Fibroblast of skin of abdomen (primary cell): ENCODE measurements at places on chromosomes 7 and 10.

GRCh38 chr7:46515844-46516590 lies 594.9 kb upstream of the IGFBP3 start:
- no peak for DNase-seq

- DNase-seq, result no peak
Observed at GRCh38 chr7:155874411-155874810, 62.1 kb upstream of the SHH start.

GRCh38 chr10:19577381-19577780 lies 238.9 kb upstream of the PLXDC2 start:
- DNase-seq, result no peak

- peak; percentile 79 for DNase-seq
Observed at GRCh38 chr10:113945075-113945686, 90.7 kb downstream of the NHLRC2 start.

DNA sequence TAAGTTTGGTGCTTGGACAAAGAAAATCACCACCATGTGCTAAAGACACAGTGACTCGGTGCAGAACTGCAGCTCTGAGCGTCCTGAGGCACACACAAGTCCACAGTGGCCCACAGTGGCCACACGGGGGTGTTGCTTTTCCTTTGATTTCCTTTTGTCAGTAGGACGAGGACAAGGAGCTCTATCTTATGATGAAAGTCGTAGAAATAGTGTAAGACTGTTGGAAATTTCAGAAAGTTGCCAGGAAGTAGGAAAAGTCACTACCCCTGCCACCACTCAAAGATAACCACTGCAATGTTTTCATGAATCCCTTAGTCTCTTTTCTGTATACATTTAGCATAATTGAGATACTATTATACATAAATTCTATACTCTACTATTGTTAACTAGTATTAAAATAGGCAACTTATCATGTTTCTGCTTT lies 146.0 kb downstream of the TNS3 start:
- DNase-seq, result peak; percentile 87

DNA sequence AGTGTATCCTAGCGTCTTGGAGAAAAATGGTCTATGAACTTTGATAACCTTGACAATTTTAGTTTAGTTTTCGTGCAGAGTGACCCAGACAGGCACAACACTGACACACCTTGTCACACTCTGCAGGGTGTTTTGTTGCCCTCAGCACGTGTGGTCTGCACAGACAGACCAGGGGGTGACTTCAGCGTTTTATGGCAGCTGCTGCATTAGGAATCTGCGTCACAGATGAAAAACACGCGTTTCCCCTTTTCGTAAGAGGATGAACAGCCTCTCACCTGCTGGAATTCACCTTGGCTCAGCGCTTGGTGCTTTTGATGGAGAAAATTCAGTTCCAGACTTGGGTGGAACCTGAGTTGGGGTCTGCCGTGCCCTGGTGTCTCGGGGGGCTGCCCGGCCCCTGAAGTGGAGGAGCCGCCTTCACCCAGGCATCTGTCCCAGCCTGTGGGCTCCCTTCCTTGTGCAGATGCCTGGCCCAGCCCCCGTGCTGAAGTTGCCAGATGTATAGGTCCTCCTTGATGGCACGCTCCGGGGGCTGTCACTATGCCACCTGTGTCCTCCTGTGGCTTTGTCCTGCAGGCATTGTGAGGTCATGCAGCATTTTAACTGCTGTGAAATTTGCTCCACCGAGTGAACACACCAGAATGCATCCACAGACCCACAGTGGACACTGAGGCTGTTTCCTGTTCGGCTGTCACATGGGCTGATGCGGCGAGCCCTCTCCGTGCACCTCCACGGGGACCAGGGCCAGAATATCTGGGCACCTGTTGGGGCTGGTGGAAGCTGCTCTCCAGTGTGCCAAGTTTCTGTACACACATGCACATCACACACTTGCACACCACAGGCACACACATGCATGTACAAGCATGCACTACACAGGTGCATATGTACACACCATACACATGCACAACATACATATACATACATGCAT lies 18.3 kb downstream of the INPP5A start:
- DNase-seq, result no peak

GRCh38 chr7:124667312-124668153 lies 98.1 kb downstream of the GPR37 start:
- DNase-seq, result no peak

GRCh38 chr10:71264345-71265200 lies 52.2 kb downstream of the UNC5B start:
- peak; percentile 40 for DNase-seq

DNA sequence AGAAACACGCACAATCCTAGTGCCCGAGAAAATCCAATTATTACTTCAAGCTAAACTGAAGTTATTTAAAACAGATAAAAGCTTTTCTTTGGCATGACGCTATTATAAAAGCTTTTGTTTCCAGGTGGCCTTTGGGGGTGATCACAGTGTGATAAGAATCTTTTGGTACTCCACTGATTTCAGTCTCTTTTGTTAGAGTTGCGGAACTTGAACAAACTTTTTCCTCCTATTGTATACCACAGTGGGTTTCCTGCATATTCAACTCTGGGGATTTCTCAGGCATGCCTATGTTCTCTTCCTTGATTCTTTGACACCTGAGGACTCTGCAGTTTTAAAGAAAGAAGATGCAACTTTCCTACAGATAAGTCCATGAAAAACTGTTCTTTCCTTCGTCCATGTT lies 99.7 kb upstream of the PITRM1 start:
- no peak for DNase-seq

DNA sequence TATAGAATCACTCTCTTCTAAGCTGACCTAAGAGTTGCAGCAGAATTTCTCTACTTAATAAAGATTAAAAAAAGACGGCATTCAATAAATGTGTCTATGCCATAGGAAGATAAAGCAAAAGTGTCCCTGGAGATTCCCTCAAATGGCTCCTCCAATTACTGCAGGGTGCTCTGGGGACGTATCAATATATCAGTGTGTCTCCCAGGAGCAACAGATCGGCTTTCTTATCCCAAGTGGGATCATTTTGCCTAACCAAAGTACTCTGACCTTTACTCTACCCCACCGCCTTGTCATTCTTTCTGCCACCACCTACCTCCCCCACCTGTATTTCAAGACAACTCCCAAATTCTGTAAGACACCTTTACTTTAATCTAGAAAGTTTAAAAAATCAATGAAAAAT lies 202.0 kb upstream of the SEMA3C start:
- no peak for DNase-seq

- no peak for DNase-seq
Observed at GRCh38 chr10:543131-543530, 146.3 kb downstream of the DIP2C start.

GRCh38 chr7:69859342-69859741 lies 261.1 kb downstream of the AUTS2 start:
- no peak for DNase-seq

DNA sequence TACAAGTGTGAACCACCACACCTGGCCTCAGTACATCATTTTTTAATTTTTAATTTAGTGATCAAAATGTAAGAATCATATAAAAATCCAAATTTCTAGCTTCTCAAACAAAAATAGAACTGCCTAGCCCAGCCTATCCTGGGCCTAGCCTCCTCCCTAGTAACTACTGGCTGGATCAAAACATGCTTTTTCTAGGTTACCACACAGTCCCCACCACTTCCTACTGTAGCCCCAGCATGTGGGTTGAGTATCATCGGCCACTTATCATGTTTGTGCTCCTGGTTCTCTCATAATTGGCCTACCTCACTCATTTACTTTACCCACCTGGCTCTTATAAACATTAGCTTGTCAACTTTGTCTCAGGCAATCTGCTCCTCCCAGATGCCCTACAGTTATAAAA lies 52.9 kb downstream of the DNAJC12 start:
- no peak for DNase-seq

GRCh38 chr10:102491136-102491535 lies 11.4 kb downstream of the ACTR1A start:
- DNase-seq, result no peak

DNA sequence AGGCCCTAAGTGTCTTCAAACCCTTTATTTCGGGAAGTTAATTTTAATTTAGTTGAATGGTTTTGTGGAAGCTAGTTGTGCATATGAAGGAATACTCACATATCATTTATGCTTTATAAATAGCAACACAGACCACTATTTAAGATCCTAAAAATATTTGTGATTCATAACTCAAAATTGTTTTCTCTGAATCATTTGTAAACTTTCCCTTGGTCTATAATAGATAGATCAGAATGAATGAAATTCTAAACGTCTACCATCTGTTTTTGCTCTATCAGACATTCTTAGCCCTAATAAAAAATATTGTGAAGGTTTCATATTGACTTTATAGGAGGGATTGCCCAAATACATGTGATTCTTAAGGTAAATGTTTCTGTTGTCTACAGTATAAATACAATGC lies 43.5 kb downstream of the LOXL4 start:
- DNase-seq, result peak; percentile 37

DNA sequence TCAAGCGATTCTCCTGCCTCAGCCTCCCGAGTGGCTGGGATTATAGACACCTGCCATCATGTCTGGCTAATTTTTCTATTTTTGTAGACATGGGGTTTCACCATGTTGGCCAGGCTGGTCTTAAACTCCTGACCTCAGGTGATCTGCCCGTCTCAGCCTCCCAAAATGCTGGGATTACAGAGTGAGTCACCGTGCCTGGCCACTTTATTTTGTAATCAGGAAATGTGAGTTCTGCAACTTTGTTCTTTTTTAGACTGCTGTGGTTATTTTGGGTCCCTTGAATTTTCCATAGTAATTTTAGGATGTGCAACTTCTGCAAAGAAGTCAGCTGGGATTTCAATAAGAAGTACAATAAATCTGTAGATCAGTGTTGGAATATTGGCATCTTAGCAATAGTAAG lies 96.8 kb downstream of the CYTH3 start:
- peak; percentile 43 for DNase-seq

GRCh38 chr7:99899830-99900519 lies 19.4 kb downstream of the TRIM4 start:
- DNase-seq, result no peak

- no peak for DNase-seq
Observed at GRCh38 chr7:2920956-2921652, 77.0 kb upstream of the GNA12 start.

GRCh38 chr10:74164716-74165529 lies 13.9 kb downstream of the ADK start:
- DNase-seq, result peak; percentile 43

- peak; percentile 76 for DNase-seq
Observed at GRCh38 chr7:28055161-28055544, 125.4 kb downstream of the JAZF1 start.

DNA sequence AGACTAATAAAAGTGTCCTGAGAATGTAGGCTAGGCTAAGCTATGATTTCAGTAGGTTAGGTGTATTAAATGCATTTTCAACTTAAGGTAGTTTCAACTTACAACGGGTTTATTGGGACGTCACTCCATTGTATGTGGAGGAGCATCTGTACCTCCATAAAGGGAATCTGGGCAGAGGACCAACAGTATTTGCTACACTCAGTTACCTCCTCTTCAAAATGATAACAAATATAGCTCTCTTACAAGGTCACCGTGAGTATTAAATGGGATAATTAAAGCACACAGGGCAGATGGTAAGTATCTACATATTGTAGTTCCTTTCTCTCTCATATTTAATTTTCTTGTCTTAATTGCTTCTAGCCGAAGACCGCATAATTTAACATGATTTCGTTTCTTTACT lies 59.0 kb upstream of the FGL2 start:
- DNase-seq, result no peak

GRCh38 chr7:159020987-159021386 lies 123.7 kb downstream of the VIPR2 start:
- no peak for DNase-seq

DNA sequence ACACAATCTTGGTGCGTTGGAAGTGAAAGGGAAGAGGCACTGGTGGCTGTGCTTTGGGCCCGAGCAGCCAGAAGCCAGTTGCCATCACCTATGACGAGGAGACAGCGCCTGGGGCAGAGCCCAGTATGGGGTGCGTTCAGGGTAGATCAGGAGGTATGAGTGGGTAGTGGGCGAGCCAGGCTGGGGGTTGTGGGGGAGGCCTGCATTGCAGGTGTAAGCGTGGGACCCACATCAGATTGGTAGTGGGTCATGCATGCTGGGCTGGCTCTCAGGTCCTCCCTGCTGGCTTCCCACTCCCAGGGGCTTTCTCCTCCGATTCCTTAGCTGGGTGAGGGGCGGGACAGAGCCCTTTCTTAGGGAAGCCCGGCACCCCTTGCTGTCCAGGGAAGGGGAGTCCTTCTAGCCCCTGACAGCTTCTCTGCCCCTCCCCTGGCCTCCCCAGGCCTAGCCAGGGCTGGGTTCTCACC lies 445 bp upstream of the PVRIG start:
- no peak for DNase-seq

DNA sequence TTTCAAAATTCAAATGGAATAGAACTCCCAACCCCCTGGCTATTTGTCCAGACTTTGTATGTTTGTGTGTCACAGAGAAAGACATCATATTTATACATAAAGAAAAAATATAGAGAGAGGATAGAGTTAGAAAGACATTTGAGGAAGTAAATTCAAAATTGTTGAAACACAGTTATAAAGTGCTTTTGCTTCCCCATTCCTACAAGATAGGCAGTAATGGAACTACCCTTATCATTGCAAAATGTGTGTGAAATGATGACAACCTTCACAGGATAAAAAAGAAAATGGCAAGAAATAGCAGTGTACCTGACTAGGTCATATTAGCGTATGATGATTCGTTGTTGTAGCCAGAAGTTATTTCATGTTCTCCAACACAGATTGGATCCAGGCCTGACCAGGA lies 63.1 kb downstream of the FZD1 start:
- DNase-seq, result no peak

DNA sequence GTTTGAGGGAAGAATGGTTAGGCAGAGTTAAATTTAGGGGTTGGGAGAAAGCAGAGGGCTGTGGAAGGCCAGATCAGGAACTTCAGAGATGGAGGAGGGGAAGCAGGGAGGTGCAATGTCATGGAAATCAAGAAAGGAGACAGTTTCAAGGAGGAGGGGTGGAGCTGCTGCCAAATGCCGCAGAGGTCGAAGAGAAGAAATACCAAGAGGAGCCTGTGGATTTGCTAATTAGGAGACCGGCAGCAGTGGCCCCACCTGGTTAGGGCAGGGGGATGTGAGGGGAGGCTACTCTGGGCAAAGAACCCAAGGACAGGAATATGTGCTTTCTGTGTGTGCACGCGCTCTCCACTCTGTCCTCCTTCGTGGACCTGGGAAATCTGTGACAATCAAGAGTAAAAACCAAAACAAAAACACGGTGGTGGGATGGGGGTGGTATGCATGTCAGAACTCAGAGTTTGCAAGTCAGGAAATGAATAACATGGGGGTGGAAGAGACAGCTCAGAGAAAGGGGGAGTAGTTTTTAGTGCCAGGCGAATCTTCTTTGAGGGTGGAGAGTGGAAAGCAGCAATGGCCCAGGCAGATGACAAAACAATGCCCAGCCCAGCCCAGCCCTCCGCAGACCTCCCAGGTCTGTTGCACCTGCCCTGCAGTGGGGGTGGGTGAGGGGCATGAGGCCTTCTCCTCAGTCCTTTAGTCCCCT lies 102.9 kb upstream of the PAX2 start:
- no peak for DNase-seq
